ENCODE measurements at places on chromosomes 6 and 20. TPM values are rescaled to one million over a fixed set of nuclear protein-coding genes. Genes with fewer than 3 reads are reported as not detected.

HRH3 gene
- polyA plus RNA-seq: 0.06 TPM

GRCh38 chr6:27096834-27097511 lies 150.5 kb upstream of the PRSS16 start:
- DNase-seq: no peak

DNA sequence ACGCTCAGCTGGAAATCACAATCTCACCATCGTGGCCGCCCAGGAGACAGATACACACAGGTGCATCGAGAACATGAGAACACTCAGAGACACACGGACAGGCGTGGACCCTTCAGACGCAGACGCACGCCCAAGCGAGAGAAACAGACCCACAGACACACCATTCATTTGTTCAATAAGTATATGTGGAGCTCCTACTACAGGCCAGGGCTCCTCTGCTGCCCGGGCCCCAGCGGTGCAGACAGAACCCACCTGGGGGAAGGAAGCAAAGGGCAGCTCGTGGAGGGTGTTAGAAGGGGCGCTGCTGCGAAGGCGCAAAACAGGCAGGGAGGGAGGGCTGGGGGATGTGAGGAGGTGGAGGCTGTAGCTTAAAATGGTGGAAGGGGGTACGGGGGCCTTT lies 39.2 kb downstream of the SRC start:
- DNase-seq: no peak

DNA sequence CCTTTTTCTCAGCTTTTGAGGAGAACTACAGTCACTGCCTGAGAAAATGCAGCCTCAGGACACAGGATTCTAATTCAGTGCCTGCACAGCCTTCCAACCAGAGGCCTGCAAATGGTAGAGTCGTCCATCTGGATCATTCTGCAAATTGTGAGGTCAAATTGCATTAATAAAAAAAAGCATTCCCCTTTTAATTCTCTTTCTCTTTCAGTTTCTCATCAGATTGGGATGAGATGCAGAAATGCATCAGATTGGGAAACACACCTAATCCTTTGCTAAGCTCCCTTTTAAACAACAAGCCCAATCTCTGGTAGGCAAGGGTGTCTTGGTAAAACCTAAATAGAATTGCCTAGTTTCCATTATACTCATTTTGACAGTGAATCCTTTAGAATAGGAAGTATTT lies 838.8 kb downstream of the MAFB start:
- DNase-seq: no peak

DNA sequence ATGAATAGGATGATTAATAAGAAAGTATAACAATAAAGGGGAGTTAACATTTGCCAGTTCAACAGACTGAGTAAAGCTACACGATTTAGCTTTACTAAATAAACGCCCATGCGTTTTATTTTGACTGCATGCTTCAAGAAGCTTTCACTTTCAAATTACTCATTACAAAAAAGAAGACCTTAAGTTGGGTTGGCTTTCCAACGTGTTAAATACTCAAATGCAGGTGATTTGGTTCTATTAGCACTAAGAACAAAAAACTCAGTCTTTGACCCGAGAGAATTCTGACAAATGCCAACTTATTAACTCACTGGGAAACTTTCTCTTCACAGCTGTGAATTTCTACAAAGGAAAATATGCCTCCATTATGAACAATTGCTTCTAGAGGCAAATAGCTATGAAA lies 24.8 kb downstream of the RNF146 start:
- no peak for DNase-seq

- no peak for DNase-seq
These were observed 24.1 kb downstream of the DEK start for GRCh38 chr6:18240230-18240629.

DEFB132 gene
- 0.08 TPM for polyA plus RNA-seq

GRCh38 chr6:26249957-26250697 lies 114.9 kb upstream of the BTN3A2 start:
- no peak for DNase-seq

HLA-DRB1 gene
- polyA plus RNA-seq: 52.1 TPM

DNA sequence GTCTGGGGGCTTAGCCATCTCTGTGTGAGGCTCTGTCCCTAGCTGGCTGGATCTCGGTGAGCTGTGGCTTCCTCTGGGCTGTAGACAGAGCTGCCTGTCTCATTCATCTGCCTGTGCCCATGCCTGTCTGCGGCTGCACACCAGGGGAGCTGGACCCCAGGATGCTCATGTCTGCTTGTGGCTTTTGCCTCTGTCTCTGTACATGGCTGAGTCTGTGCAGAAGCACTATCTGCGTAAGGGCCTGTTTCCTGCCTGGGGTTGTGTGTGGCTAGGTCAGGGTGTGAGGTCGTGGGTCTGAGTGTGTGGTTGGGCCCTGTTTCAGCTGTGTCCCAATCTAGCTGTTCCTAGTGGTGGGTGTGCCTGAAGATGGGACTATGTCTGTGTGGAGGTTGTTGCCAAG lies 68.2 kb downstream of the CDH22 start:
- DNase-seq: no peak

SLC35D3 gene
- 0.14 TPM for polyA plus RNA-seq

Measured in right renal pelvis (tissue), 4 donors.